ENCODE measurements at places on chromosomes 11 and 22.

DNA sequence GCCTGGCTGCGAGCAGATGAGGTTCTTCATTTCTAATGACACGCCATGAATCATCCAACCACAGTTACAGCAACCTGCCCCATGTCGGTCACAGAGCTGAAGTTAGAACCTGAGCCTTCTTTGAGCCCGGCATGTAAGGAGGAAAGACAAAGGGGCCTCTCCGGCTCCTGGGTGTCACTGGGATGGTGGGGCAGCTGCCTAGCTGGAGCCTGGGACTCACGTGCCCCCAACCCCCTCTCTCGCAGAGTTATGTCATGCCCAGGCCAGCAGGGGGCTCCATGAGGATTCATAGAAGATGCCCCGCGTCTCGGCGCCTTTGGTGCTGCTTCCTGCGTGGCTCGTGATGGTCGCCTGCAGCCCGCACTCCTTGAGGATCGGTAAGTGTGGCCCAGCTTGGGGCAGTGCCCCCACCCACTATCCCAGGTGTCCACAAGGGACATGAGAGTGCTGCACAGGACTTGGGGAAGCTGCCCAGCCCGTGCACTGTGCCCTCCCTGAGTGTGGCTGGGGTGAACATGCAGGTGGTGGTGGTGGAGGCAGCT, 148.5 kb downstream of the GRIK4 start:
- no peak for DNase-seq

DNA sequence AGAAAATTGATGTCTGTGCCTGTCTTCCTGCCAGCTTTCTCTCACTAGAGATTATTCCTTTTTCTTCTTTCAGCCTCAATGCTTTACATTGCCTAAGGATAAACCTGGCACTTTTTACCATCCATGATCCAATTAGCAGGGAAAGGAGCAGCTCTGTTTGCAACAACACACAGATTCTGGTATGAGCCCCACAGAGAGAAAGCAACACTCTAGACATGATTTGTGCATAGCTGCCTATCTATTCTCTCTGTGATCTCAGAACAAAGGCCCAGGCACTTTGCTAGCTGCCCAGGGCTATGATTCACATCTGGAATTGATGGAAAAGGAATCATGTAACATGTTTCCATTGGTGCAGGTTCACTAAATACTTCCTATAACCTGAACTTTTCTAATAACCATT, 685.0 kb downstream of the ETS1 start:
- no peak for DNase-seq

DNA sequence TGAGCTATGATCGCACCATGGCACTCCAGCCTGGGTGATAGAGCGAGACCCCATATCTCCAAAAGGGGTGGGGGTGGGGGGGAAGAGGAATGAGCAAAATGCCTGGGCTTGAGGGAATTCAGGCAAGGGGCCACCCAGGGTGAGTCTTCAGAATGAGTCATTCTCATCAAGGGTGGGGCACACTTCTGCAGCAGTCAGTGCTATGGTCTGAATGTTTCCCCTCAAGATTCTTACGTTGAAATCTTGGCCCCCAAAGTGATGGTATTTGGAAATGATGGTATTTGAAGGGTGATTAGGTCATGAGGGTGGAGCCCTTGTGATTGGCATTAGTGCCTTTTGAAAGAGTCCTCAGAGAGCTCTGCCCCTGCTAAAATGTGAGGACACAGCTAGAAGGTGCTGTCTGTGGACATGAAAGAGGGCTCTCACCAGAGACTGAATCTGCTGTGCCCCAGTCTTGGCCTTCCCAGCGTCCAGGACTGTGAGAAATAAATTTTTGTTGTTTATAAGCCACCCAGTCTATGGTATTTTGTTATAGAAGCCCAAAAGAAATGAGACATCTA, 86.4 kb upstream of the THY1 start:
- no peak for DNase-seq

DNA sequence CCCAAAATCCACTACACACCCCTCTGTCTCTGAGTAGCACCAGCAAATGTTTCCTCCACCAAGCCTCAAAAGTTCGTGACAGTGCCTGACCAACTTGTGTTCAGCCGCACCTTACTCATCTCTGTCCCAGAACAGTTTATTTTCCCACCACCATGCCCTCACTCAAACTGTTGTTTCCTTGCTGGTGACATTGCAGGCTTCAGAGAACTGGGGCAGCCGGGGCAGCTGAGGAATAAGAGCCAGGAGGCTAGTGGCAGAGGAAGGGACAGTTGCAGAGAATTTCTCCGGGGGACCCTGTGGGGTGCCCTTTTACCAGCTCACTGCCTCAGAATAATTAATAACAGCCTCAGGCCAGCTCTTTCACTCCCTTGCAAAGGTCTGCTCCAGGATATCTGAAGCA, 709 bp upstream of the KCNE3 start:
- no peak for DNase-seq

DNA sequence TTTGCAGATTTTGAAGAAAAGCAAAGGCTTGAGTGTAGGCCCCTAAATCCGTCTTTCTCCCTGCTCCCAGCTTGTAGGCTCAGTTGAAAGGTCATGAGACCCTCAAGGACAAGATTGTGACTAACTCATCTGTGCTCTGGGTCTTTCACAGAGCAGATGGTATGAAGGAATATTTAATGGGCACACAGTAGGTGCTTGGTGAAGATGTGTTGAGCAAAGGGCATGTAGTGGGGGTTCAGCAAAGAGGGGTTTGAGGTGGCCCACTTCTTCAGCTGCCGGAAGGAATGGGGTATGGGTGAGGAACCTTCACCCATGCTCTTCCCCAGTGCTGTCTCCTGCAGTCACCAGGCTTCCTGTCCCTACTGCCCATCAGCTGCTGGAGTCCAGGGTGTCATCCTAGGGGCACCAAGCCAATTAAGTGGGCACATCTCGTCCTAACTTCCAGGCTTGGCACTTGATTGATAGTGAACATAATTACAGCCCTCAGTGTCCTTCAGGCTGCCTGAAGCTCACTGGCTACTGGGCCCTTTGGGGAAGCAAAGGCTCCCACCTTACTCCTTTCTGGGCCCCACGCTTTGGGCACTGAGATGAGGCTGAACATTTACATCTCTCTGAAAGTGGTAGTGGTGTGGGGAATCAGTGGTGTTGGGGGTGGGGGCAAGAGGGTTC, 15.0 kb downstream of the DGAT2 start:
- DNase-seq: no peak

GRCh38 chr11:15828215-15828853, 528.0 kb downstream of the SOX6 start:
- DNase-seq: no peak

DNA sequence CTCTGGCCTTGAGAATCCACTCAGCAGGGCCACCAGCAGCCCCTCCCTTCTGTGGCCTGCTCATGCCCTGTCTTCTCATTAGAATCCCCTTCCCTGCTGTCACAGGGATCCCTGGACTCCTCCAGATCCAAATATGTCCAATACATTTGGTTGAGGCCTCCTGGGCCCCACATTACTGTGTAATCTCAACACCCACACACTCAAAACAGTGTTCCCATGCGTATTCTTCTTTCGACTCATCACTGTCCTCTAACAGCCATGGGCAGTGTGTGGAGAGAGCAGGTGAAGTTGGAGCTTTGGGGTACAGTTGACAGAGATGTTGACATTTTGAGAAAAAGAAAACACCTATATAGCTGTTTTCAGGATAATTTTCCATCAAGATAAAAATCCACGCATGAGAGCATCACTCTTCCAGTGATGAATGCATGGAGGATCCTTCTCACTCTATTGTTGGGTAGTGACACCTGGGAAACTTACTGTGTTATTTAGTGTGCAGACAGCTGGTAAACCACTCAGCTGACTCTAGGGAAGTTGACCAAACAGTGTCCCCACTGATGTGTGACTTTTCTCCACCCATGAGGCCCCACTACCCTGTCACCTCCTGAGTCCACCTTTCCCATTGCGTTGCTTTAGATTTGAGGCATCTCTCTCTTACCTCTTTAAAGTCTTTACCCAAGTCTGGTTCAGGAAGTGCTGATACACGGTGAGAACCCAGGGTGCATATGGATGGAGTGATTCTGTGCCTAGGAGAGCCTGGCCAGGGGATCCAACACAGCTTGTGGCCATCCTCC, 28.7 kb upstream of the VPREB1 start:
- no peak for DNase-seq

DNA sequence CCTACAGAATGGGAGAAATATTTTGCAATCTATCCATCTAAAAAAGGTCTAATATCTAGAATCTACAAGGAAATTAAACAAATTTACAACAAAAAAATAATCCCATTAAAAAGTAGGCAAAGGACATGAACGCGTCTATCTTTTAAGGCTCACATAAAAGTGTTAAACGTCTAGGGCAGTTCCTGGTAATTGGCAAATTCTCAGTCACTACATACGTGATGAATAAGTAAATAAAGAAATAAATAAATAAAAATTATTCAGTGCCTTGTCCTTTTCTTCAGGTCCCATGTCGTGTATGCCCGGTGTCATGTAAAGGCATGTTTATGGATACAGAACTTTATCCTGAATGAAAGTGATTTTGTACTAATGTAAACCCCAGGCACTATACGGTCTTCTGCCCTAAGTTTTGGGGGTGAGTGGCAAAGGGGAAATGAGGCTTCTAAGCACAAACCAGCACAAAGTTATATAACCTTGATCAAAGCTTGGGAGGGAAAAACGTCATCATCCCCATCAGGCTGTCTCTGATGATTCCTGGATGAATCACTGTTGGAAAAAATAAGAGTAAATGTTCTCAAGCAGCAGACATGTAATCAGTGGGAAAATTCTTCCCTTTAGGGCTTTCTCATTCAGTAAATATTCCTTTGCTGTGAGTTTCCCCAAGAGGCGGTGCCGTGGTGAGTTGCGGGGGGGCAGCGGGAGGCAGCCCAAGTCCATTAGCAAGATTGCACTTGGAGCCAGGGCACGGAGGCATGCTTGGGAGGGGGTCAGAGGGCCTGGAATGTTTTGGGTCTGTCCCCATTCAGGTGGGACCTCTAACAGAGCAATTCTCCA, 30.4 kb upstream of the MICAL2 start:
- DNase-seq: no peak

DNA sequence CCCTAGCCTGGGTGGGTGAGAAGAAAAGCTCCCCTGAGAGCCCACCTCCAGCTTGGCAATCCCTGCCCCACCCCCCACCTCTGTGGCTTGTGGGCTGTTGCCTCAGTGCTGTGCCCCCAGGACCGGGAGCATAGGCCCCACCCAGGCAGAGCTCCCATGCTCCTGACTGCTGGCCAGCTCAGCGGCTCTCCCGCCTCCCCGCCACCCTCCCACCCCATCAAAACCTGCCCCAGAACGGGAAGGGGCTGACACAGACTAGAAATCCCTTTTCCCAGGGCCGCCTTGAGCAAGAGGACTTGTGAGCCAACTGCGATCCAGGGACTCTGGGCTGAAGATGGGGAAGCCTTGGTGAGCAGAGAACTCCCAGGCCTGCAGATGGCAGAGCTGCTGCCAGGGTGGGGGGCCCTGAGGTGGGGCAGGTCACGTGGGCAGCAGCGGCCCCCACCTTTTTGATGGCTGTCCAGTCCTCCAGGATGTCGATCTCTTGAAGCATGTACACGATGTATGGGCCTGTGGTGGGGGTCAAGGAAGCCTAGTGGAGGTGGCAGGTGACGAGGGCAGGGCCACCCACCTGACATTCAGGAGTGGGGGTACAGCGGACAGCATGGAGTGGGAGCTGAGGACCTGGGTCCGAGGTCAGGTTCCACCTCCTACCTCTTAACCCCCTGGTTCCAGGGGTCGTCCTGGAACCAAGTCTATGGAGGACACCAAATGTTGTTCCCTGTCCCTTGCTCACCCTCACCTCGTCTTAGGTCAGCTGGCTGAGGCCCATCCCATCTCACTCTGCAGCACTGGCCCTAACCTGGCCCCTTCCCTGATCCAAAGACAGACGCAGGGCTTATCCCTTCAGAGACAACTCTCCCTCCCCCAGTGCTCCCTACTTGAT, 2.3 kb upstream of the RIN1 start:
- no peak for DNase-seq

DNA sequence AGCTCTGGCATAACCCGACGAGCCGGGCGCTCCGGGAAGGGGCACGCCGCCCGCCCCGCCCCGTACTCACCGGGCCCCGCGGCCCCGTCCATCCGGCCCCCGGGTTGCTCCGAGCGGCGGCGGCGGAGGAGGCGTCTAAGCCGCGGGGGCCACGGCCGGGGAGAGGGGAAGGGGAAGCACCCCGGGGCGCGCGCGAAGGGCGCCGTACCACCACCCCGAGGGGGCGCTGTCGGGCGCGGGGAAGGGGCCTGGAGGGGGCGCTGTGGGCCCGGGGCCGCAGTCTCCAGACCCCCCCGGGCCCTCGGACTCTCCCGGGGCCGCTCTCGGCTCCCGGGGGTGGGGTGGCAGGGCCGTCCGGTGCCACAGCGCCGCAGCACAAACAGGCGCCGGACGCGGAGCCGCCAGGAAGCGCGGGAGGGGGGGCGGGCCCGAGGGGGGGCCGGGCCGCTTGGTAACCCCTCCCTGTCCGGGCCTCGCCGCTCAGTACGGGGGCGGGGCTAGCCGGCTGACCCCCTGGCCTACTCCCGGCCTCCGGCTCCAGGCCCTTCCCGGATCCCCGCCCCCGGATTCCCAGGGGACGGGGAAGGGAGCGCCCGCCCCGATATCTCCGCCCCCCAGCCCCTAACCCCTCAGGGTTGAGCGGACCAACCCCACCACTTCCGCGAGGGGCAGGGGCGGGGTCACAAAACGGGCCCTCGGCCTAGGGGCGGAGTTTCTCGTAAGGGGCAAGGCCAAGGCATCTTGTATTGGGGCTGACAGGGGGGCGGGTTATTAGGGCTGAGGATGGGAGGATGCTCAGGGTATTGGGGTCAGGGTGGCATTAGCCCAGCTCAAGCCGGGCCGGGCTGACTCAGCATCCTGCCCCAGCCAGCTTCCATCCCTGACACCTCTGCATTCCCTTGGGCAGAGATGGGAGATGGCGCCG, at the start of the genes EML3 and ROM1:
Gene EML3, minus strand, starts transcription at position 410 of the 925 bp plus-strand sequence. Its CDS starts 318 bp downstream, at position 92.
Gene ROM1, plus strand, starts transcription at position 892 of the 925 bp plus-strand sequence. Its CDS starts 25 bp downstream, at position 917.
- DNase-seq: peak; percentile 80

GRCh38 chr11:96061730-96062129, 137.8 kb upstream of the MTMR2 start:
- no peak for DNase-seq

GRCh38 chr22:48760481-48761390, 1066.9 kb downstream of the BRD1 start:
- DNase-seq: no peak

DNA sequence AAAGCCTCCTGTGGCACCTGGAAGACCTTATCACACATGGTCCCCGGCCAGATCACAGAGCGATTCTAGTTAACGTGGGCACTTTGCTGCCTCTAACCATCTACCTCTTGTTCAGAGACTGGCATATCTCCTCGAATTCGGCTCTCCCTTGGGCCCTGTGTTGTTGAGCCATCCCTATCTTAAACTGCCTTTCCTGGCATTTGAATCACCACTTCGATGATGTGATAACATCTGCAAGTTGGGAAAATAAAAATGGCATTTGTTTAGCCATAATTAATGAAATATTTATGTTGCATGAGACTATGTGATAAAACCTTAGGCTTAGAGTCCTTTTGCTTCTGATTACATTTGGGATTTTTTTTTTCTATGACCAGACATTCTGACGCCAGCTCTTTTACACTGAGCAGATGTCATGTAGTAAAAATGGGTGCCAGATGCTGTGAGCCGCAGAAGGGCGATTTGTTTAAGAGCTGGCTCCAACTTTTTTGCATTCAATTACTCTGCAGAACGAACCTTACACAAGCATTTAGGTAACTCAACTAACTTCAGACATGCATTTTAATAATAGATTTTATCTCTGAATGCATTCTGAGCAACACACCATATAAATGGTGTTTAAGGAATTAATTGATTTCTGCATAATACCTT, 58.5 kb upstream of the PARVA start:
- DNase-seq: no peak

GRCh38 chr11:120717623-120718022, 206.1 kb downstream of the GRIK4 start:
- DNase-seq: no peak
